AG09309 (cell line): ENCODE measurements at places on chromosomes 11 and 22.

- DNase-seq, result no peak
Measured at GRCh38 chr11:6666302-6667183, 10.9 kb upstream of the DCHS1 start.

DNA sequence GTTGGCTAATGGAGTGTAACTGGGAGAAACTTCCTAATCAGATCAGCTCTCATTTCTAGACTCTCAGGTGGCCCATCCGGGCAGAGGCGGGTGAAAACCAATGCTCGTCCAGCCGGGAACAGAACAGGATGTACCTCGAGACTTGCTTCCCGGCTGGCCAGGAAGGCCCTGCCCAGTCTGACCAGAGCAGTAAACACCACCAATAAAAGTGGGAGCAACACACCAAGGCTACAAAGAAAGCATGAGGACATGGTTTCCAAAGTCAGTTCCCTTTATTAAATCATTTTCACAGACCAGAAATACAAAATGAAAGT lies 940 bp upstream of the TNKS1BP1 start:
- no peak for DNase-seq

DNA sequence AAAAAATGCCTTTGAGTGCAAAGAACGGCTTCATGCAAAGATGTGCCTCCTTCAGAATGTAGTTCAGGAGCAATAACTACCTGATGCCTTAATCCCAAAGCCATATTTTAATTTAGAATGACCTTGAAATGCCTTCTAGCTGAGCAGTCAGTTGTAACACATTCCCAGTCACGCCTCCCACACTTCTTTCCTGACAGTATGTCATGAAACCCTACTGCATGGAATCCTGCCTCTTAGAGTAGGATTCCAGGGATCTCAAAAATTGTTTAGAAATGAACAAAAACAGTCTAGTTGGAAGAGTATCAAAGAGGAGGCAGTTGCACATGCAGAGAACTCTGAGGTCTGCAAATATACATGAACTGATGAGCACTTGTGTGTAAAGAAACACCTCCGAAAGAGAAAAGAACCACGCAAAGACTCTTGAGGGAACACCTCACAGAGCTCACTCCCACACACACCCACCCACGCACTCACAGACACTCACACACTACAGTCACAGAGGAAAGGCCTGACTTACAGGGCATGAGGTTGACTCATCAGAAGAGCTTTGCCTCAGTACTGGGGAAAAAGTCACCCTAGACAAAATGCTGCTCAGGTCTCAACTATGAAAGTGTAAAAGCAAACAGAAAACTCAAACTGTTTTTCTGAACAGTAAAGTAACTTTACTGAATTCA lies 77.4 kb downstream of the GGTLC2 start:
- no peak for DNase-seq

- DNase-seq, result no peak
Measured at GRCh38 chr11:26928582-26928981, 65.3 kb upstream of the FIBIN start.

- no peak for DNase-seq
Measured at GRCh38 chr11:74306435-74307175, 4.8 kb downstream of the P4HA3 start.

- no peak for DNase-seq
Measured at GRCh38 chr22:46737105-46737975, 712 bp downstream of the CERK start.

GRCh38 chr11:124930799-124931198 lies 5.0 kb downstream of the HEPACAM start:
- DNase-seq, result no peak

DNA sequence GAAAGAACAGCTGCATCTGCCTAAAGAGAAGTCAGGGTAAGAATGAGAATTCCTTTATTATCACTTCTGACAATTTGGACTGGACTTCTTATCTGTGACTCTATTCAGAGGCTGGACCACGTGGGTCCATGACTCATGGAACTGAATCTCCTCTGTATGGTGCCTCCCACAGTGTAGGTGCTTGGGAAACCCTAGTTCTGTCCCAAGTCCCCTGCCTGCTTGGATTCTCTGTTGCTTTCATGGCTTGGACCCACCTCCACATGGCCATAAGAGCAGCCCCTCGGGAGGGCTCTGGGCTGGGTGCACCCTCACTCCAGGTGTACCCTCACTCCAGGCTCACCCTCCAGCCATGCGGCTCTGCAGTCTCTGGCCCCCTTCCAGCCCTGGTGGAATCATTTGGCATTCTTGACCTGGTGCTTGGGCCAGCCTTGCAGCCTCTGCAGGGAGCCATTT lies 153.4 kb downstream of the CACNA1I start:
- DNase-seq, result no peak

DNA sequence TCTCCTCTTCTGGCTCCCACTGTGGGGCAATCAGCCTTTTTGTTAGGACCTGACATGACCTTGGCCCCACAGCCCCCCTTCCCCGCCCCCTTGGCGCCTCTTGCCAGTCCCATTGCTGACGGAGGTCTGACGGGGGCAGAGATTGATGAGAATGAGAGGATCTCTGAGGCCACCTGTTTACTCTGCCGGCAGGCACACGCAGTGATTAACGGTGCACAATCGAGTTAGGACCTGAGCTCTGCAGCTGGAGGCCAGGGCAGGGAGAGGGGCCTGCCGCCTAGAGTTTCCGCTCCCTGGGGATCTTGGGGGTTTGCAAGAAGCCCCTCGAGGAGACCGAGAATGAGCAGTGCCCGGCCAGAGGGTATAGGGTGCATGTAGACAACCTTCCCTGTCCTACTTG lies 6.8 kb upstream of the CHRM1 start:
- no peak for DNase-seq

DNA sequence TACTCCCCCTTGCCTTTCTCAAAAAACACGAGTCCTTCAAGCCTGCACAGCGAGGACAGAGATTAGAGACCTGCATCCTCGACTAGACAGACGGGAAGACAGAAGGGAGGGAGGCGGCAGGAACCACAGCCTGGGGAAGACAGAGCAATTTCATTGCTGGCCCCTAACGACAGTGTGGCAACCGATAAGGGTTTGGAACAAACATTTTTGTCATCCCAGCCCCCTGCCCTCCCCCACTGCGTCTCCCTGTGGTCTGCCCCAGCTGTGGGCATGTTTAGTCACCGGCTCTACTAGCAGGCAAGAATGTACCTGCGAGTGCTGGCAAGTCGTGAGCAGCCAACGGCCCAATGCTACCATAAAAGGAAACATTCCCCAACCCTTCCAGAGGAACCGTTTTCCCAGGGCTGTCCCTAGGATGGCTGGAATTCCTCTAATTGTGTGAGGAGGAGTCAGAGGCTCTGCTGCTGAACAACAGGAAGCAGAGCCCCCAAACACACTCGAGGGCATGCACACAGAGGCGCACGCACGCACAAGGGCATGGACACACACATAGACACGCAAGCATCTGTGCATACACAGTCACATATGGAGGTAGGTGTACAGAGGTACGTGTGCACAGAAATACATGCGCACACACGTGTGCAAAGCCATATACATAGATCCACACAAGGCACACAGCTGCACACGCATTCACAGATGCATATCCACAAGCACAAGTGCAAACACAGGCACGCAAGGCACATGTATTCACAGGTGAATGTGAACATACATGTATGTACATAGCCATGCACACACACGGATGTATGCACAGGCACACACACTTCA lies 58.3 kb downstream of the MYH9 start:
- DNase-seq, result peak; percentile 79

DNA sequence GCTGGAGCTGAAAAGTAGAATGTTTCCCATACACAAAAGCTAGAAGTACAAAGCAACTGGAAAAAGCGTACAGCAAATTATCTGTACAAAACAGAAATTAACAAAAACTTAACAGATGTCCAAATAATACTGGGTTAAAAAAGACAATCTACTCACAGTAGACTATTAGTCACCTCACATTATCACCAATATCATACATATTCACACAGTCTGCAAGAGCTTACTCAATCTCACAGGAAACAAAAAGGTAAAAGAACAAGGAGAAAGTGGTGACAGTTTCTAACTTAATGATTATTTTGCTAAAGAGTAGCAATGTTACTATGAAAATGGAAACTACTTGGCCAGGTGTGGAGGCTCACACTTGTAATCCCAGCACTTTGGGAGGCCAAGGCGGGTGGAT lies 11.9 kb downstream of the CELF1 start:
- no peak for DNase-seq

DNA sequence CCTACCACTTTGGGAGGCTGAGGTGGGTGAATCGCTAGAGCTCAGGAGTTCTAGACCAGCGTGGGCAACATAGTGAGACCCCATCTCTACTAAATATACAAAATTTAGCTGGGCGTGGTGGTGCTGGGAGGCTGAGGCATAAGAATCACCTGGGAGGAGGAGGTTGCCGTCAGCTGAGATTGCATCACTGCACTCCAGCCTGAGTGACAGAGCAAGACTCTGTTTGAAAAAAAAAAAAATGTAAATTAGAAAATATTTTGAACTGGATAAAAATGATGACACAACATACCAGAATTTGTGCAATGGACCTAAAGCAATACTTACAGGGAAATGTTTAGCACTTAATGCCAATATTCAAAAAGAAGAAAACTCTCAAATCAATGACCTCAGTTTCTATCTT lies 46.4 kb downstream of the ATG16L2 start:
- no peak for DNase-seq

GRCh38 chr22:23608583-23608982 lies 23.5 kb downstream of the DRICH1 start:
- no peak for DNase-seq

- DNase-seq, result no peak
Measured at GRCh38 chr11:406796-407650, 7.8 kb downstream of the SIGIRR start.

DNA sequence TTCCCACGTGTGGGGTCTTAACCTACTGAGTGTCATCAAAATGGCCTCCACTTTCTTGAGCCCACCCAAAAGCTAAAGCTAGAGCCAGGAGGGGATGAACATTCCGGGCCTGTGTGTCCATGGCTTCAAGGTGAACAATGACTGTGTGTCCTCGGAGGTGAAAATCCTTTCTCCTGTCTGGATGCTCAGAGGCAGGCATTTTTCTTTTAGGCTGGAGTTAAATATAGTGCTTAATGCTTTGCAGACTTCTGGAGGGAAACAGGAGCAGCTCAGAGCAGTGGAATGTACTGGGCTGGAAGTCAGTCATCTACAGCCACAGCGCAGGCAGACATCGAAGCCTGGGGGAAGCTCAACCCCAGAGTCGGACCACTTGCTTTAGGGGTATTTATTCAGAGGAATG lies 68.6 kb upstream of the TMEM45B start:
- DNase-seq, result no peak

GRCh38 chr11:9568161-9568853 lies 5.2 kb upstream of the WEE1 start:
- DNase-seq, result no peak

DNA sequence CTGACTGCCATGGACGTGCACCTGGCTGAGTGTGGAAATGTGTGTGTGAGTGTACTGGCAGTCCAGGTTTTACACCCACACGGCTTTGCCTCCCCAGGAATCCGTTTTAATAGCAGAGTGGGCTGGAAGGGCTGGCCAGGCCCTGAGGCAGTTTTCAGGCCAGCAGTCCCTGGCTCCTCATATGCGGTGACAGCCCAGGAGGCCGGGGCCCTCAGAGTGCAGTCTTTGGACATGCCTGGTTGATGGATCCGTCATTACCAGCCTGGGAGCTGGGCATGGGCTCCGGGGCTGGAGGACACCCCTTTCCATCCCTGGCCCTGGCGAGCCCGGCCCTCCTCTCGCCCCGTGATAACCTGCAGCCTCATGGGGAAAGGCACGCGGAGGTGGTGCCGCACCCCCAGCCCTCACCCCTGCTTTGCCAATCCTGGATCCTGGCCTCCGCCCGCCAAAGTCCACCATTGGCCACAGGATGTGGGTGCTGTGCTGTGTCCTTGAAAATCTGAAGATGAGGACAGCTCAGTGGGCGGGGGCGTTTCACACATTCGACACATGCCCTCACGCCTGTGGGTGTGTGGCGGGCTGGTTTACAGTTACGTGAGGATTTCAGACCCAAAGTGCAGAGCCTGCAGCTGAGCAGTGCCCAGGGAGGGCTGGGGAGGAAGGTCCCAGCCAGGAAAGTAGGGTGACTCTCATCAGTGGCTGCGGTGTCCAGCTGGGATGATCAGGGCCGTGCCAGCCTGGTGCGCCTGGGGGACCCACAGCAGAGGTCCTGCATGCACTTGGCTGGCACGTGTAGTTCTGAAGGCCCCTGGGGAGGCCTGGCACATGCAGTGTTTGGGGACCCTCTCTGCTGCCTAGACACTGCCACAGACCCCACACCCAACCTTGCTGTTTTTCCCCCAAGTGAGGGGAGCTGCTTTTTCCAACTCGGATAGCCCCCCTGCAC lies 55.1 kb downstream of the RTN4R start:
- DNase-seq, result no peak

- DNase-seq, result no peak
Measured at GRCh38 chr11:46404476-46405017, 13.0 kb upstream of the CHRM4 start.

GRCh38 chr11:92501066-92501739 lies 276.6 kb downstream of the FAT3 start:
- DNase-seq, result no peak

- DNase-seq, result no peak
Measured at GRCh38 chr11:74320538-74320937, 9.1 kb upstream of the P4HA3 start.

DNA sequence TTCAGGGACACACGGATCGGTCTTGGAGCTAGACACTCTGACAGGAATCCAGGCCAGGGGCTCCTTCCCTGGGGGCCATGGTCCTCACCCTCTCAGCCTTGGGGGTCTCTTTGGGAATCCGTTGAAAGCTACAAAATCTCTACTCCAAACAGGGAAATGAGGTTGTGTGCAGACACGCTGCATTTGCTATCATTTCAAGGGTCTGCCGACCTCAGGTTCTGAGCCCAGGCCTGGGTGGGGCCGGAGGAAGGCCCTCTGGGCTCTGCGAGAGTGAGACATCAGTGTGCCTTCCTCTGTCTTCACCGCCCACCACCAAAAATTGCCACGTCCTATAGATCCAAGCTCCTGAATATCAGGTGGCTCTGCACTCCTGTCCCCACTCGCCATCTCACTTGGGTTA lies 74.4 kb upstream of the FGF3 start:
- no peak for DNase-seq

GRCh38 chr22:49673048-49673447 lies 154.6 kb downstream of the BRD1 start:
- DNase-seq, result no peak

GRCh38 chr11:117176186-117176585 lies 2.4 kb upstream of the SIDT2 start:
- DNase-seq, result no peak

DNA sequence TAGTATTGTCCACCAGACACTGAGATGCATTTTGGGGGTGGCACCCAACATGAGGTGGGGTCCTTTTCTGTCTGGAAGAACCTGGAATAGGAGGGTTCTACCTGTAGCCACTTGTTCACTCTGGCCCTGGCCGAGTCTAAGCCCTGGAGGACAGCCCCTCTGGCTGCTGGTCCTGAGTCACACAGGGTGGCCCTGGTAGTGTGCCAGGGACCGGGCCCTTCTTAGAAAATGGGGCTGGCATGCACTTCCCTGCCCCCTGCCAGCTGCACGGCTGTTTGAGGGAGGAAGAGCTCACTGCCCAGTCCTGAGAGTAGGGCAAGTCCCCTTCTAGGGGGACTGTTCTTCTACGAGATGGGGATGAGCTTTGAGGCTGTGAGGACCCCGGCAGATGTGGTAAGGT lies 2.2 kb downstream of the PLCB3 start:
- DNase-seq, result no peak
